ENCODE measurements at places on chromosomes 6 and 20.

GRCh38 chr20:7926767-7927166, 13.5 kb downstream of the HAO1 start:
- DNase-seq, result no peak

GRCh38 chr6:108568551-108569305, 8.0 kb downstream of the FOXO3 start:
- no peak for DNase-seq

GRCh38 chr20:33851842-33852466, 40.8 kb downstream of the CHMP4B start:
- no peak for DNase-seq

DNA sequence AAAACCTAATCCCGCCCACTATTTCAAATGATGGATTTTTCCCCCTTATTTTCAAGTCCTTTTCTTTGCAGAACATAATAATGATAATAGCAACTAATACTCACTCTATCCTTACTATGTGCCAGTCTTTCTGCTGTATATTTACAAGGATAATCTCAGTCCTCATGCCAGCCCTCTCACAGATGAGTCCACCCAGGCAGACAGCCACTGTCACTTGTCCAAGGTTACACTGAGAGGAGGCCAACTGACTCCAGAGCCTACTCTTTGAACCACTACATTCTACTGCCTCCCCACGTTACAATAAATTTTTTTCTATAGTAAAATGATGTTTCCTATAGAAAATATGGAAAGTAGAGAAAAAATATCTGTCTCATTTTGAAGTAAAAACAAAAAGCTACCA, 30.9 kb downstream of the ELOVL5 start:
- DNase-seq, result no peak

GRCh38 chr20:63693733-63694583, 2.5 kb upstream of the TNFRSF6B start:
- DNase-seq, result no peak

Data from glomerular endothelial cell (primary cell).